ENCODE measurements at places on chromosomes 2 and 18. TPM values are rescaled to one million over a fixed set of nuclear protein-coding genes. Genes with fewer than 3 reads are reported as not detected.

GRCh38 chr2:25249785-25250184 is 81.4 kb upstream of the POMC start:
- DNase-seq, result no peak

- DNase-seq, result no peak
Observed at GRCh38 chr2:24919506-24920097, 435 bp downstream of the ADCY3 start.

DNA sequence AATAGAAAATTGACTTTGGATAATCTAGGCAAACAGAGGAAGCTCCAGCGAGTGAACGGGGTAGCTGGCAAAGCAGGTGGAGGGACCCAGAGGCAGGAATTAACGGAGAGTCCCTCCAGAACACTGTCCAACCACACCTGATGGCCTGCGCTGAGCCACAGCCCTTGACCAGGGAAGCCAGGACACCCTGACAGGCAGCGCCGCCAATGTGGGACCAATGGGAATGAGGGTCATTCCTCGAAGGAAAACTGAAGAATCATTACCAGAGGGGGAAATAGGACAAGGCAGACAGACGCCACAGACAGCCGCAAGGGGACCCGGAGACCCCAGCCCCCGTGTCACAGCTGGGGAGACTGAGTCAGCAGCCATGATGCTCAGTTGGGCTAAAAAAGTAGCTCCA is 40.8 kb downstream of the HDAC4 start:
- DNase-seq, result no peak

GRCh38 chr2:177187631-177188312 is 24.8 kb upstream of the HNRNPA3 start:
- no peak for DNase-seq

- DNase-seq, result no peak
Observed at GRCh38 chr2:23595601-23596251, 210.7 kb downstream of the KLHL29 start.

DNA sequence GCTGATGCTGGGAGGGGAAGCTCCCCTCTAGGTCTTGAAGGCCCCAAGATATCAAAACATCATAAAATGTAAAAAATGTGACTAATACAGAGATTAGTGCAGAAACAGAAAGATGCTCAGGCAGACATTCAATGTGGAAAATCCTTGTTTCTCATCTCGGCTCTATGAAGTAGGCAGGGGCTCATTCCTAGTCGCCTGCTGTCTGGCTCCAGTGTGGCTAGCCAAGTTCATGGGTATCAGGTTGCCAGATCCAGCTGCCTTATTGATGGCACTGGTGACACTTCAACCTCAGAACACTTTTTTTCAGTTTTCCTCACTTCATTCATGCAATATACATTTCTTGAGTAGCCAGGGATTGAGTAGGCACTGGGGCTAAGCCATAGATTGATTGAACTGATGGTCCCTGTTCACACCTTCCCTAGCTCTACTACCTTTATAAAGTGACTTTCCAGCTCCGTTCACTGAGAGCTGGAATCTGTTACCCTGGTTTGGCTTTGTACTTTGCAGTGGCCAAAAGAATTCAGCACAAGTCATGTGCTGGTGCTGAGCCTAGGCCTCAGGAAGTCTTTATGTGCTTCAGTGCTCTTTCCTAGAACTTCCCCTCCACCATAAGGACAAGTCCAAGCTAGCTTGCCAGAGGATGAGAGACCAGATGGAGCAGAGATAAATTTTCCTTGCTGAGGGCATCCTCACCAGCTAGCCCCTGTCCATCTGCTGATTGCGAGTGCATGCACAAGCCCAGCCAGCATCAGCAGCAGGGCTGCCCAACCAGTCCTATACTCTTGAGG is 373.6 kb upstream of the ST6GAL2 start:
- no peak for DNase-seq

ZNF385B gene
- total RNA-seq, result 4.9 TPM

GRCh38 chr2:174585146-174585545 is 12.5 kb downstream of the WIPF1 start:
- DNase-seq, result no peak

ABHD3 gene
- total RNA-seq, result 5.6 TPM

UNC80 gene
- total RNA-seq, result 0.06 TPM

DNA sequence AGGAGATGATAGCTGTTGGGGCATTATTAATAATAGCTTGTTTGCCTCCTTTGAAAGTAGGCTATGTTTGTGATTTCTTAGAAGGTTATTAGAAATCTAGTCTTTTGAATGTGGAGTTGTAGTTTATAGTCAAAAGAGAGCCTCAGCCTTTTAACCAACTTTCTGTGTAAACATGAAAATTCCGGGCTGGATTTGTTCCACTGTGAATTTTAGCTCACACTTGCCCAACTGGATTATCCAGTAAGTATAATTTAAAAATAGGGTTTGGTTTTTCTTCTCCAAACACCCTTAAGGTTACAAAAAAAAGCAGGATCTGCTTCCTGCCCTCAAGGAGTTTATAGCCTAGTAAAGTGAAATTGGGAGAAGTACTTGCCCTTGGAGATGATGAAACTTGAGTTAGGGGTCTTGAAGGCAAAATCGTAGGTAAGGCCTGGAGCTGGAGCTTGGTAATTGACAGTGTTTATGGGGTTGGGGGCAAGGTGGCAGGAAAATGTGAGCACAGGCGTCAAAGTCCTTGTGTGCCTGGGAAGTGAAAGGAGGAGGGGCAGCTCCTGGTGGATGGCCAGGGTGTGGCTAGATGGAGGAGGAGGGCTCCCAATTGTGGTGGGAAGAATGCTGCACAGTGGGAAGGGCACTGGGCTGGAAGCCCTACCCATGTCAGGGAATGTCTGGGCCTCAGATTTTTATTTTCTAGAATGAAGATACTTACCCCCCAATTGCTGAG is 21.3 kb downstream of the ITGA6 start:
- DNase-seq, result no peak

DNA sequence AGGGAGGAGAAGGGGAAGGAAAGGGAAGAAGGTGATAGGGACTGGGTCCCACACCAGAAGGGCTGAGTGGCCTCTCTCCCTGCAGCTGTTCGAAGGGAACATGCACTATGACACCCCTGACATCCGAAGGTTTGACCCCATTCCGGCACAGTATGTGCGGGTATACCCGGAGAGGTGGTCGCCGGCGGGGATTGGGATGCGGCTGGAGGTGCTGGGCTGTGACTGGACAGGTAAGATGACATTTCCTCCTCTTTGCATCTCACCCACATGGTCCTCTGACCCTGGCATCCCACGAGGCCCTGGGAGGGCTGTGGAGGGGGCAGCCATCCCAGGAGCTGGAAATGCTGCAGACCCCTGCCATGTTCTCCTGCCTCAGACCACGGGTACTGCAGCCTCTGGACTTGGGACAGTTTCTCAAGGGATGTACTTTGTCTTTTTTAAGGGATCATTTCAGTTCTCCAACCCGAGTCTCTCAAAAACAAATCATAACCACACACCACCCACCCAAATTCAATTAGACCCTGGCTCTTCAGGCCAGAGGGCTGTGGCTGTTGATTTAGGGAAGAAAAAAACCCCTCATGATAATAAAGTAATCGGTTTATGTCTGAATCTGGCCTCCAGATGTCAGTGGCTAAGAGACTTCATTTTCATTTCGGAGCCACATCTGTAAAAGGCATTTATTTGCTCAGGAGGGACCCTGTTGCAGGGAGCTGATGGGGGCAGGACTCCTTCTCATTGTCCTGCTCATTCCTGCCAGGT is 63.5 kb downstream of the NRP2 start:
- no peak for DNase-seq

GRCh38 chr2:205386109-205386508 is 296.2 kb upstream of the NRP2 start:
- DNase-seq, result no peak

DNA sequence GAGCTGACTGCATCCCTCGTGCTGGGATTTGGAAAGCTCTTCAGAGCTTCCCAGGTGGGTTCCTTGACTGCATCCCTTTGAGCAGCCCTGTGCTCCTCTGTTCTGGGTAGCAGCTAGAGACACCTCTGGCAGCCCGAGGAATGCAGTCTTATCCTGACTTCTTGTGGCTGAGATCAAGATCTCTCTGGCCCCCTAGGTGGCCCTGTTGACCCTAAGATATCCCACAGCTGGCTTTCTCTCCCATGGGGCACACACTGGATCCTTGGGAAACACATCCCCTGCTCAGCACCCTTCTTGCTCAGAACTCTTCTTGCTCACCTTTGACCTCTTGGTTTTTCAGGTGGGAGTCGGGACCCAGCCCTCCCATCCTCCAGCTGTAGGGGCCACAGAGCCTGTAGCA is 237.2 kb downstream of the TSN start:
- peak; percentile 70 for DNase-seq

GRCh38 chr18:48994044-48994651 is 43.4 kb upstream of the SMAD7 start:
- no peak for DNase-seq

- DNase-seq, result no peak
Observed at GRCh38 chr2:224331698-224332097, 70.2 kb downstream of the FAM124B start.

OR6B2 gene
- not detected for total RNA-seq

FECH gene
- total RNA-seq, result 24.1 TPM

- no peak for DNase-seq
Observed at GRCh38 chr2:113765276-113765675, 8.8 kb upstream of the SLC35F5 start.

GTF2A1L gene
- total RNA-seq, result 39.5 TPM

GRCh38 chr2:31660812-31661335 is 80.1 kb upstream of the SRD5A2 start:
- no peak for DNase-seq

All from esophagus muscularis mucosa (tissue), 4 donors.